ENCODE measurements at places on chromosomes 7 and 10.

DNA sequence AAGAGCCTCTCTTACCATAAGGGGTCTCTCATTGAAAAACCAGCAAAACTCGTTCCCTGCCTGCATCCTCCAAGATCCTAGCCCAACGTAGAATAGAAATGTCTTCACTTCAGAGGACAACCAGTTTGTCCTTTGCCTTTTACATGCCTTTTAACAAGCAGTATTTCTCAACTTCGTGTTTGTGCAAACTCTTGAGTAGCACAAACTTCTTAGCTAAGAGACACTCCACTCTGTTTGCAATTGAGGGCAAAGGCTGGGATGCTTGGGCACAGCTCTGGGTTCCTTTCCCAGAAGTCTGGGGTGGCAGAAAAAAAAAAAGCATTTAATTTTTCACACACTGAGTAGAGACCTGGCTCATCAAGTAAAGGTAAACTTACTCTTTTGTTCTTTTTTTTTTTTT lies 19.5 kb upstream of the KCTD7 start:
- DNase-seq: no peak

GRCh38 chr7:76225379-76225778 lies 23.7 kb downstream of the SRRM3 start:
- DNase-seq: no peak

DNA sequence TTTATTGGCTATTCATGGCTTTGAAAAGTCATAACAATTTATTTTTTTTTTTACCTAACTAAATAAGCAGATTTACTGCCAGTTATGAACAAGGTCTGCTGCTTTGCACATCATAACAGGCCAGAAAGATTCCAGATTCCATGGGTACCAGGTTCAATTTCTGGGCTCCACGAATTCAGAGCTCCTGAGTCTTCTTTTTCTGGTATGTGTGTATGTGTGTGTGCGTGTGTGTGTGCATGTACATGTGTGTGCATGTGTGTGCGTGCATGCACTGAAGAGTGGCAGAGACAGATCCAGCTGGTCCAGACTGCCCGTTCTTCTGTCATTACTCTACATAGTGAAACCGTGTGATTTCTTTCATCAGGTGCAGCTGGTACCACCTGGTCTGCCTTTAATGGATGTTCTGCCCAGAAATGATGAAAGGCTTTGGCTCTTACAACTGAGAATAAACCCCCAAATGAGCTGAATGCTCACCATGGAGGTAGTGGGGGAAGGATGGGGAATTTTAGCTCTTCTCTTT lies 14.6 kb upstream of the PRTFDC1 start:
- no peak for DNase-seq

GRCh38 chr10:35705051-35705450 lies 63.0 kb upstream of the FZD8 start:
- DNase-seq: no peak

DNA sequence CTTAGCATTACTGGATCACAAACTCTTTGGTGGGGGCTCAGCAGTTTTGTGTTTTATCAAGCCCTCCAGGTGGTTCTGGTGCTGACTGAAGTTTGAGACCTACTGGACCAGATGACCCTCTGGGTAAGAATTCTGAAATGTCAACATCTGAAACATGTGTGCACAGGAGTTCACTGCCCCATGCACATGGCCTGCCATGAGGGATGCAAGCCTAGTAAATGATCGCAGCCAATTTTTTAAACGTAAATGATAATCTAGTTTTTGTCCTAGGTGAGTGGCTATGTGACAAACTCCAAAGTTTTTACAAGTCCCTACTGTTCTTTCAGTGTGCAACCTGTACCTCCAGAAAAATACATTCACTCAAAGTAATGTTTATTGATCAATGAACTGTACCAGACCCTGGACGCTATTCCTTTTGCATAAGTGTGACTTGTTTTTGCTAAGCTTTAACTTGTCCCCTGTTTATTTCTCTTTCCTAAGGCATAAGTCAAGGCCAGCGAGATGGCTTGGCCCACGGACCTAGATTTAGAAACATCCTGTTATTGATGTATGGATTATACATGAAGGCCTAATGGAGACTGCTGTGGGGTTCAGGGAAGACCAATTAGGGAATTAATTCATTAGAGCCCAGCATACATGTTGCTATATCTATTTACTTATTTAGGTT lies 531.1 kb downstream of the LRMDA start:
- DNase-seq: no peak

DNA sequence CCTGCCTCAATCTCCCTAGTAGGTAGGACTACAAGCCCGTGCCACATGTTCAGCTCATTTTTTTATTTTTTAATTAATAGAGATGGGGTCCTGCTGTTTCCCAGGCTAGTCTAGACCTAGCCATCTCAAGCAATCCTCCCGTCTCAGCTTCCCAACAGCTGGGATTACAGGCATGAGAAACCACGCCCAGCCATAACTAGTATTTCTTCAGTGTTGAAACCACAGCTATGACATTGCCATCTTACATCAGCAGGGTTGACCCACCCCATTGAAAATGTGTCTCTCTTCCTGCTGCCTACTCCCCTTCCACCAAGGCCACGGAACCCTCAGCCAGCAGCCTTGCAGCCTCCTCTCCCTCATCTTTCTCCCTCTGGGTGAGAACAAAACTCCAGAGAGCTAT lies 62.1 kb upstream of the ZNF746 start:
- no peak for DNase-seq

GRCh38 chr10:98253499-98253898 lies 14.5 kb downstream of the LOXL4 start:
- no peak for DNase-seq

DNA sequence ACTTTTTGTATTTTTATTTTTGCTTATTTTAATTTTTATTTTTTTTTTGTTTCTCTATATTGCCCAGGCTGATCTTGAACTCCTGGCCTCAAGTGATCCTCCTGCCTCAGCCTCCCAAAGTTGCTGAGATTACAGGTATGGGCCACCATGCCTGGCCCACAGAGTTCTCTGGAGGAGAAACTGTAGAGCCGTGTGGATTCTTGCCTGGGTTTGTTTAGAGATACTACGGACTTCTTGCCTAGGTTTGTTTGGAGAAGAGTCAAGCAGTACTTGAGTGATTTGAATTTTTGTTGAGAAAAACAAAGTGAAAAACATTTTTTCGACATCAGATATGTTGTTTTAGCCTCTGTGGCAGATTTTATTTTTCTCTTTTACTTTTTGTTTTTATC lies 99.0 kb downstream of the CAMK1D start:
- no peak for DNase-seq

DNA sequence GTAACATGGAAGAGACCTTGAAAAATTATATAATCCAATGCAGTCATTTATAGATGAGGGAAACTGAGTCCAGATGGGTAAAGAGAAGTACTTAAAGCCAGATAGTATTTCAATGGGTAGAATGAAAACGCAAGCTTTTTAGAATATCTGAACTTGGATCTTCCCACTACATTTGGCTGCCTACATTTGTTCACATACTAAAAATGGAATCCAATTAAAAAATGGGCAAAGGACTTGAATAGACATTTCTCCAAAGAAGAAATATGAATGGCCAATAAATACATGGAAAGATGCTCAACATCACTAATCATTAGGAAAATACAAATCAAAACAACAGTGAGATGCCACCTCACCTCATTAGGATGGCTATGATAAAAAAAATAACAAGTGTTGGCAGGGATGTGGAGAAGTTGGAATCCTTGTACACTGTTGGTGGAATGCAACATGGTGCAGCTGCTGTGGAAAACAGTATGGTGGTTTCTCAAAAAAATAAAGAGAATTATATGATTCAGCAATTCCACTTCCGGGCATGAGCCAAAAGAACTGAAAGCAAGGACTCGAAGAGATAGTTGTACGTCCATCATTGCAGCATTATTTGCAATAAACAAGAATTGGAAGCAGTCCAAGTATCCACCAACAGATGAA lies 188.0 kb downstream of the FRMD4A start:
- no peak for DNase-seq

DNA sequence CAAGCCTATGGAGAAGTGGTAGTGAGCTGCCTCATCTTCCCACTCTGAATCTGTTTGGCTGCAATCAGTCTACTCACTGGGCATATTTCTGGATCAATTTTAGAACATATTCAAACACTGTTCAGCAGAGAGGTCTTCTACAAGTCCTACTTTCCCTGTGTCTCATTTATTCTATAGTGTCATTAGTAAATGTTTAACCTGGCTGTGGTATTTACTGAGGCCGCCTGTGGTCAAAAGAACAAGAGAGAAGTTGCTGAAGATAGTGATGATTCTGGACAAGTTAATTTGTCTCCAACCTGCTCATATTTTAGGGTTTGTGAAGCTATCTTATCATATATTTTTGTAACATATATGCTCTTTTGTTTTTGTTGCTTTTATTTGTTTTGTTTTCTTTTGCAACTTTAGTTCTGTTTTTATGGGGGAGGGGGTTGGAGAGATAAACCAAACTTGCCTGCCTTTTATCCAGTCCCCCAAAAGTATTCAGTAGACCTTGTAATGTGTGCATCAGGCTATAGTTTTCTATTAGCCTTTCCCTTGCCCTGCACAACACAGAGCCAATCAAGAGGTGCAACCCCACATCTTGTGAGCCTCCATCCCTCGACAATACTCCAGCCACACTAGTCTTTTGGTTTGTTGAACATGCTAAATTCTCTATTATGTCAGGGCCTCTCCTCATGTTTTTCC lies 362.8 kb upstream of the MBL2 start:
- DNase-seq: no peak

DNA sequence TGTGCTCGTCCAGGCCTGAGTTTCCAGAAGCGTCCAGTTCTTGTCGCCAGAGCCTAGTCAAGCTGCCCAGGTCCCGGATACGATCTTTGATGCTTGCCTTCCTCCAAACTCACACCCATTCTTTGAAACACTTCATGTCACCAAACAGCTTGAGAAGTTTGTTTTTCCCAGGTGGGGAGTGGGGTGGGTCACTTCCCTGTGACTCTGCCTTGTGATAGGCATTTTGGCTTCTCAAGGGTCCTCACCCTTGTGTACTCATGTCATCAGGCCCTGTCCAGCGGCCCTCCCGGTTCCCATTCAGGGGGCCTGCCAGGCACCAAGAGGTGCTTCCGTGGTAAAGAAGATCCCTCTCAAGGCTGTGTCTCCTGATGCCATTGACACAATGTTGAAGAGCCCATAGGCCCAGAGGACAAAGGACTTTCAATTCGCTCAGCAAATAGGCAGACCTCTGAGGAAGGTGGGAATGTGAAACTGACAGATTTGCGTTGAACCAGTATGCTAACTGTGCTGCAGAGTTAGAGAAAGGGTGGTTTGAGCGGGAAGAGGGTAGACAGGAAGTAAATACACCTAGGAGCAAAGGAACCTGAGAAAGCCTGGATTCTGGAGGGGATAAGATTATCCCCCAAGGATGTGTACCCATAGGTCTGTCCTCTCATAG lies 24.7 kb upstream of the SFTPA1 start:
- DNase-seq: no peak

- DNase-seq: no peak
Measured at GRCh38 chr7:41674505-41675023, 28.3 kb downstream of the INHBA start.

DNA sequence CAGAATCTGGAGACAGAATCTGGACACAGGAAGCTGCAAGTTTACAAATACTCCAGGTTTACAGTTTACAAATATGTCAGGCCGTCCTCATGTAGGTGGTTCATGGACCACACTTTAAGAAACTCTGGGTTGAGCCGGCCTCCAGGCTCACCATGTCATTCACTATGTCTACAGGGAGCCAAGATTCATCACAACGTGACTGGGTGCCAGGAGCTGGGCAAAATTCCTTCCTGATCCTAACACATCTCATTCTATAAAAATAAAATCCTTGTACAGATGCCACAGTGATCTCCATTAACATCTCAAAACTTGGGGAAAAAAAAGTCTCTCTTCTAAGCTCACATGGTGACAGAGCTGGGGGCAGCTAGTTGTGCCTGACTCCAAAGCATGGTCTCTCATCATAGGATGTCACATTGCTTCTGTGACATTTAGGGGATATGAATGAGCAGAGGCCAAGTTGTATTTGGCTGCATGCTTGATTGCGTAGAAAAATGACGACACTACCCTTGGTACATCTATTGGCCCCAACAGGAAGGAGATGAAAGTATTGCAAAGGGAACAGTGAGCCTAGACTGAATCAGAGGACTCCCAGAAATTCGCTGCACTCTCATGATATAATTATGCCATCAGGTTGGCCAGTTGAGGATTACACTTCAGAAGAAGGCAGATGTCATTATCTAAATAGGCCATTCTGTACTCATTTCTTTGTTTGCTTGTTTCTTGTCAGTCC lies 35.9 kb downstream of the MTURN start:
- no peak for DNase-seq

DNA sequence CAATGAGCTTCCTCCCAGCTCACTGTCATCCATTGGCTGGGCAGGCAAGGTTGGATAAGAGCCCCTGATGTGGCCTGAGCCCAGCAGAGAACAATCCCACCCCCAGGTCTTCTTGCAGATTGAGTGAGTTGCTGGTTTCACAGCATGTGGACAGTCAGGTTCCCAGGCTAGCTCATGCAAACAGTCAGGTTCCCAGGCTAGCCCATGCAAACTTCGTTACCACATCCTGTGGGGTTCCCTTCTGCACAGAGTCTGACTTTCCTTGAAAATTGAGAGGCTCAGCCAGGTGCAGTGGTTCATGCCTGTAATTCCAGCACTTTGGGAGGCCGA lies 67.1 kb downstream of the TMEM130 start:
- no peak for DNase-seq

- DNase-seq: no peak
Measured at GRCh38 chr10:76036962-76037361, 605.5 kb downstream of the LRMDA start.

DNA sequence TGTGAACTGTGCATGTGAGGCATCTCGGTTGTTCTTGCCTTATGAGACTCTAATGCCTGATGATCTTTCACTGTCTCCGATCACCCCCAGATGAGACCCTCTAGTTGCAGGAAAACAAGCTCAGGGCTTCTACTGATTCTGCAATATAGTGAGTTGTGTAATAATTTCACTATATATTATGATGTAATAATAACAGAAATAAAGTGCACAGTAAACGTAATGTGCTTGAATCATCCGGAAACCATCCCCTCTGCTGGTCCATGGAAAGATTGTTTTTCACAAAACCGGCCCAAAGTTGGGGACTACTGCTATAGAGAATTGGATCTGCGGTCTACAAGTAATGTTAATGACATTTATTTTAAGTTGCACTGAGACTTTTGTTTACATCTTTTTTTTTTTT lies 126.7 kb downstream of the TPST1 start:
- DNase-seq: no peak

GRCh38 chr10:3260066-3260834 lies 87.7 kb upstream of the PITRM1 start:
- DNase-seq: no peak

DNA sequence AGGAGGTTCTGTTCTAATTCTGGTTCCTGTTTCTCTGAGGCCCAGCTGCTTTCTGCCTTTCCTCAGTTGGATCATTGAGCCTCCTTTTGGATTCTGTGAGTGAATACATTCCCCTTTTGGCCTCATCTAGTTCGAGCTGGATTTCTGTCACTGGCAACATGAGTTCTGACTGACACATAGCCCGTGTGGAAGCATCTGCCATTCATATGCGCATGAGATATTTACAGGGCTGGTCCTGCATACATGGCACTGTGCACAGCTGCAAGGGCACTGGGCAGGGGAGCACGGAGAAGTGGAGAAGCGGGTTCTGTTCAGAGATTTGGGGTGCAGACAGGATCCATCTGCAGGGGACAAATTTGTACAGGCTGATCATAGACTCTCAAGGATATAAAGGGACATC lies 352.8 kb downstream of the RPS24 start:
- no peak for DNase-seq

GRCh38 chr10:94286901-94287300 lies 75.8 kb downstream of the NOC3L start:
- DNase-seq: no peak

GRCh38 chr7:100680576-100681271 lies 7.2 kb downstream of the GNB2 start:
- DNase-seq: no peak

- no peak for DNase-seq
Measured at GRCh38 chr10:123858077-123858681, 33.4 kb downstream of the CPXM2 start.
